ENCODE measurements at places on chromosomes 2 and 18. TPM values are rescaled to one million over a fixed set of nuclear protein-coding genes. Genes with fewer than 3 reads are reported as not detected.

RFTN2 gene
- polyA plus RNA-seq: 8.1 TPM

NEU2 gene
- polyA plus RNA-seq: not detected

TGIF1 gene
- polyA plus RNA-seq: 68.0 TPM

TTN gene
- 0.18 TPM for polyA plus RNA-seq

GNAL gene
- 15.4 TPM for polyA plus RNA-seq

ALK gene
- polyA plus RNA-seq: 0.07 TPM

IKZF2 gene
- 1.8 TPM for polyA plus RNA-seq

ATP6V1B1 gene
- 0.62 TPM for polyA plus RNA-seq

FBXO48 gene
- polyA plus RNA-seq: 0.91 TPM
